ENCODE measurements at places on chromosomes 2 and 18.

- no peaks in the 10 kb centered on the region for H3K27me3 ChIP-seq
- H3K4me3 ChIP-seq = no peak overlapping the region
- H3K36me3 ChIP-seq = no peaks in the 10 kb centered on the region
- no peaks in the 10 kb centered on the region for H3K4me1 ChIP-seq
- DNase-seq = no peak
Measured at GRCh38 chr2:182345384-182345783, 81.5 kb downstream of the PDE1A start.

- no peaks in the 10 kb centered on the region for H3K27me3 ChIP-seq
- DNase-seq = no peak
Measured at GRCh38 chr2:6896930-6897759, 19.6 kb downstream of the RSAD2 start.

GRCh38 chr18:48879008-48879431 is 71.7 kb downstream of the SMAD7 start:
- no peak for DNase-seq
- no peaks in the 10 kb centered on the region for H3K27me3 ChIP-seq
- H3K36me3 ChIP-seq = no peaks in the 10 kb centered on the region
- H3K4me3 ChIP-seq = no peak overlapping the region

DNA sequence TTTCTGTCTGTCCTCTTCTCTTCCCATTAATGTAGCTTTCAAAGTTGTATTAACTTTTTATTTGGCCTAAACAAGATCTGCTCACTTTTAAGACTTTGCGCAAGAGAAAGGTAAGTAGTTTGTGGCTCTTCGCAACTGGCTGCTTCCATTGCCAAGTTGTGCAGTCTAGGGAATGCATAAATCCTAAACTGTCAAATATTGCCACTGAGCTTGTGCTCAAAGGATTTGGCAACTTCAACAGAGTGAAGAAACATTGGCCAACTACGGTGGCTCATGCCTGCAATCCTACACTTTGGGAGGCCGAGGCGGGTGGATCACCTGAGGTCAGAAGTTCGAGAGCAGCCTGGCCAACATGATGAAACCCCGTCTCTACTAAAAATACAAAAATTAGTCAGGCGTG is 826.4 kb downstream of the EPHA4 start:
- H3K27me3 ChIP-seq = no peaks in the 10 kb centered on the region
- no peak overlapping the region for H3K27ac ChIP-seq
- no peak for DNase-seq

DNA sequence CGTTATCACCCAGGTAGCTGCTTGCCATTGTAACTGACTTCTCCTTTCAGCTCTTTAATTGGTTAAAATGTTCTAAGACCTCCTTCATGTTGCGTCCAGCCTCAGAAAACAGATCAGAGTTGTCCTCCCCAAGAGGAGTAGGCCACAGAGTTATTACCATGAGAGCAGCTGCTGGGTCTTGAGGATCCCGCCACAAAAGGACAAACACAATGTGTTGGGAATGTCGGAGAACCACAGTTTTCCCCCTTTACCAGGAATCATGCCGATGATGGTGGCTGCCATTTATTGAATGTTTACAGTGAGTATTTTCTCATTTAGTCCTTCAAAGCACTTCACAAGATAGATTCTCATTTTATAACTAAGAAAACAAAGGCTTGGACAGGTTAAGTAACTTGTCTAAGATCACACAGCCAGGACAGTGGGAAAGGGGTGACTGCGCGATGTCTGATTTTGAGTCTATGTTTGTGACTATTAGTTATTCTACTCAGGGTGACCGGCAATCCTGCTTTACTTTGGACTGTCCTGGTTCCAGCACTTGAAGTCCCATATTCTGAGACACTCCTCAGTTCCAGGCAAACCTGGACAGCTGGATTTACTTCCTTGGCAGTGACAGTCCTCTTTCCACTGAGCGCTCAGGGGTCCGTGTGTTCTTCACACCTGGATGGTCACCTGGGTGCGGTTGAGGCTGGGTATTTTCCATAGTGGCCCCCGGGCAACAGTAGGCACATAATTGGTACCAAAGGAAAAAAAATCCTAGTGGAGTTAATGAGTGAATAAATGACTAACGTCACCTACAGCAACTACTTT is 93.6 kb downstream of the LIPG start:
- no peaks in the 10 kb centered on the region for H3K4me1 ChIP-seq

- H3K27ac ChIP-seq = no peak overlapping the region
- DNase-seq = no peak
- H3K4me3 ChIP-seq = no peak overlapping the region
- H3K4me1 ChIP-seq = no peaks in the 10 kb centered on the region
Measured at GRCh38 chr2:232085826-232086425, 124.4 kb downstream of the DIS3L2 start.

DNA sequence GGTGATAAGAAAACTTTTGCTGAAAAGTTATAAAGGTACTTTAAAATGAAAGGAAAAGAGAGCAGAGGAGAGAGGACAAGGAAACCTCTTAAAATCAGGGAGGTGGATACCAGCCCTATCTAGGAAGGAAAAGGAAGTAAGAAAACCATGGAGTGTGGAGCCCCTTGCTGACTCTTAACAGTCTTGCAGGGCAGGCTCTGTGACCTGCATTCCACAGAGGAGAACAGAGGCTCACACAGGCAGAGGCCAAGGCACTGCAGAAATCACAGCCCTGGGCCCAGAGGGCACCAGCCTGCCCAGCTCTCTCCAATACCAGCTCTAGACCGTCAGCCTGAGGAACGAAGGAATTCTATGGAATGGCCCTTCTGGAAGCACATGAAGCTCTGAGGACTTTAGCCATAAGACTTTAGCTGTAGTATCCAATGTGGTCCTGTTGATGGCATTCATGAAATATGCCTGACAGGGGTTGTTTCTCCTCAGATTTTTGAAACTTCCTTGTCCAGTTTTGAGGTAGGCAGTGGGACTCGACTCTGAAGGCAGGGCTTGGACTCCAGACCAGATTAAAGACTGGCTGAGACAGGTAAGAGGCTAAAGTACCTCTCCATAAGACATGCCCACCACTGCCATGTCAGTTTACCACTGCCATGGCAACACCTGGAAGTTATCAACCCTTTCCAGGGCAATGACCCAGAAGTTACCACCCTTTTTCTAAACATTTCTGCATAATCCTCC is 216.3 kb downstream of the ANAPC1 start:
- no peaks in the 10 kb centered on the region for H3K27me3 ChIP-seq
- H3K4me3 ChIP-seq = no peak overlapping the region
- no peak overlapping the region for H3K27ac ChIP-seq
- H3K4me1 ChIP-seq = no peaks in the 10 kb centered on the region
- DNase-seq = no peak
- no peaks in the 10 kb centered on the region for H3K36me3 ChIP-seq

GRCh38 chr2:160868891-160869290 is 291.3 kb upstream of the TANK start:
- no peak overlapping the region for H3K4me3 ChIP-seq
- no peak overlapping the region for H3K27ac ChIP-seq
- no peaks in the 10 kb centered on the region for H3K36me3 ChIP-seq
- H3K27me3 ChIP-seq = no peaks in the 10 kb centered on the region
- no peaks in the 10 kb centered on the region for H3K4me1 ChIP-seq

DNA sequence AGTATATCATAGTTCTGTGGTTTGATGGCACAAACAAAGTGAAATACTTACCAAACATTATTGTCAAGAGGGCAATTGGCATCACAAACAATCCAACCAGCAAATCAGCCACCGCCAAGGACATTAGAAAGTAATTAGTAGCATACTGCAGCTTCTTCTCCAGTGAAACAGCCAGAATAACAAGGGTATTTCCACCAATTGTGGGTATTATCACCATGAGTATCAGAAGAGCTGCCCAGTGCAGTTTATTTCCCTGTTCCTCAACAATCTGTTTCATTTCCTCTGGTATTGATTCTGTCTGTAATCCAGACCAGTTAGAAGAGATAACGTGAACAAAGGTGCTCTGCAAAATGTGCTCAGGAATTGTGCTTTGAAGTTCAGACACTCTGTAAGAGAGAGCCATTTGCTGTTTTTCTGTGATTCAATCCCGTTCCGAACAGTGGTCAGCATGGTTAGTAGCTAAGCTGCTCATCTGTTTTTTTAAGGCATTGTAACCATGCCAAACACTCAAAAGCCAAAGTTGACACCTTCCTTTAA is 1.4 kb downstream of the HTR2B start:
- no peaks in the 10 kb centered on the region for H3K36me3 ChIP-seq
- no peak for DNase-seq
- H3K27ac ChIP-seq = no peak overlapping the region
- no peaks in the 10 kb centered on the region for H3K27me3 ChIP-seq
- H3K4me3 ChIP-seq = no peak overlapping the region

- no peak for DNase-seq
- no peak overlapping the region for H3K27ac ChIP-seq
- H3K27me3 ChIP-seq = no peaks in the 10 kb centered on the region
- no peaks in the 10 kb centered on the region for H3K4me1 ChIP-seq
Measured at GRCh38 chr18:74064510-74064909, 83.1 kb downstream of the FBXO15 start.

DNA sequence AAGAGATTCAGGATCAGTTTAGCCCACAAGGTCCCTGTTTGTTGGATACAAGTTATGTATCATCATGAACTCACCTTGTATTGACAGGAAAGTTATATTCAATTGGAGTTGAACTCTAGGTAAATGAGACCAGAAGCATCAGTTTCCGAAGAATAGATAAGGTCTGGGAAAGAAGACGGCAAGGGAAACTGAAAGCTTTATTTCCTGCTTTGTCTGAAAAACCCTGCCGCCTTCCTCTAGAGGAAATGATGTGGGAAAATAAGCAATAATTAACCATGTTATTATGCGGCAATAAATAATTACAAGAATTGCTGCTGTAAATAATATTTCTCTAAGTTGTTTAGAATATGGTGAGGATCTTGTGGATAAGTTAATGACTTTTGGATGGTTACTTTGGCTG is 32.0 kb downstream of the LPIN1 start:
- H3K27me3 ChIP-seq = no peaks in the 10 kb centered on the region
- no peak for DNase-seq
- no peak overlapping the region for H3K27ac ChIP-seq
- H3K4me3 ChIP-seq = no peak overlapping the region
- peaks cover 3% of the 10 kb centered on the region for H3K36me3 ChIP-seq

DNA sequence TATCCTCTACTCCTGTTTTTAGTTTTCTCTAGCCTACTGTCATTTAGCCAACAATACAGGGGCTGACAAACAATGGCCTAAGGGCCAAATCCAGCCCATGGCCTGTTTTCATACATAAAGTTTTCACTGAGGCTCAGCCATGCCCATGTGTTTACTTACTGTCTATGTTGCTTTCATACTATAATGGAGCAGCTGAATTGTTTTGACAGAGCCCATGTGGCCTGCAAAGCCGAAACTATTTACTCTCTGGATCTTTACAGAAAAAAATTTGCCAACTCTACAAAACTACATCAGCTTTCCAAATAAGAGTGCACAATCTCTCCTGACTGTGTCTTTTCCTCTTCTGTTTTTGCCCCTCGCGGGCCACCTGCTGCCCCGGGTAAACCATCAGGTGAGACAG is 24.0 kb downstream of the LGALSL start:
- H3K27ac ChIP-seq = no peak overlapping the region
- DNase-seq = no peak
- no peaks in the 10 kb centered on the region for H3K27me3 ChIP-seq
- H3K36me3 ChIP-seq = no peaks in the 10 kb centered on the region

GRCh38 chr18:10232062-10232461 is 222.4 kb upstream of the APCDD1 start:
- no peak overlapping the region for H3K27ac ChIP-seq
- H3K36me3 ChIP-seq = no peaks in the 10 kb centered on the region
- no peak for DNase-seq
- H3K27me3 ChIP-seq = no peaks in the 10 kb centered on the region
- no peak overlapping the region for H3K4me3 ChIP-seq

- peaks cover 7% of the 10 kb centered on the region for H3K4me1 ChIP-seq
- no peak overlapping the region for H3K4me3 ChIP-seq
- no peaks in the 10 kb centered on the region for H3K36me3 ChIP-seq
- H3K27me3 ChIP-seq = no peaks in the 10 kb centered on the region
- no peak overlapping the region for H3K27ac ChIP-seq
Measured at GRCh38 chr2:85774126-85774978, 20.6 kb downstream of the ATOH8 start.

DNA sequence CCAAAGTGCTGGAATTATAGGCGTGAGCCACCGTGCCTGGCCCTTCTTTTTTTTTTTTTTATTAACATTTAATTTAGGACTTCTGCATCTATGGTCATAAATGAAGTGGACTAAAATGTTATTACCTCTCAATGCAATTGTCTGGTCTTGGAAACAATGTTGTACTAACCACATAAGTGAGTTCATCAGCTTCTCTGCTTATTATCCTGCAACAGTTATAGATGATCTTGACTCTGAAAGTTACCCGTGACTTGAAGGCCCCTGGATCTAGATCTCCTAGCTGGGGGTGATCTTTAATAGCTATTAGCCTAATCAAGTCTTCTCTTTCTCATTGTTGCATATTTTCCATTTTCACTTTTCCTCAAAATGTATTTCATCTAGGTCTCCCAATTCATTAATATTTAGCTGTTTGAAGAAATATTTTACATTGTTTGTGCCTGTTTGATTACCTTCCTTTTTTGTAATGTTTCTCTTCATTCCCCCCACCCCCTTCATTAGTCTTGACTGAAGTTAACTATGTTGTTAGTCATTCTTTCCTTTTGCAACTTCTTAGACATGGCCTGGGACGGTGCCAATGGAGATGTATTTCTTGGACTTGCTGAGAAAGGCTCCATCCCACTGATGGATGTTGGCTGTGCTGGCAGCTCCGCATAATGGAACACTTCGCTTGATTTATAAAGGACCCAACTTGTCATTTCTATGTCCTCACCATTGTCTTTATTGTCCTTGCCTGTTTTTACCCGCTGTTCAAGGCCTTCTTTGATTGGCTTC is 141.6 kb upstream of the RIOK3 start:
- no peaks in the 10 kb centered on the region for H3K36me3 ChIP-seq
- H3K4me1 ChIP-seq = peaks cover 3% of the 10 kb centered on the region
- H3K27me3 ChIP-seq = no peaks in the 10 kb centered on the region
- no peak overlapping the region for H3K27ac ChIP-seq

DNA sequence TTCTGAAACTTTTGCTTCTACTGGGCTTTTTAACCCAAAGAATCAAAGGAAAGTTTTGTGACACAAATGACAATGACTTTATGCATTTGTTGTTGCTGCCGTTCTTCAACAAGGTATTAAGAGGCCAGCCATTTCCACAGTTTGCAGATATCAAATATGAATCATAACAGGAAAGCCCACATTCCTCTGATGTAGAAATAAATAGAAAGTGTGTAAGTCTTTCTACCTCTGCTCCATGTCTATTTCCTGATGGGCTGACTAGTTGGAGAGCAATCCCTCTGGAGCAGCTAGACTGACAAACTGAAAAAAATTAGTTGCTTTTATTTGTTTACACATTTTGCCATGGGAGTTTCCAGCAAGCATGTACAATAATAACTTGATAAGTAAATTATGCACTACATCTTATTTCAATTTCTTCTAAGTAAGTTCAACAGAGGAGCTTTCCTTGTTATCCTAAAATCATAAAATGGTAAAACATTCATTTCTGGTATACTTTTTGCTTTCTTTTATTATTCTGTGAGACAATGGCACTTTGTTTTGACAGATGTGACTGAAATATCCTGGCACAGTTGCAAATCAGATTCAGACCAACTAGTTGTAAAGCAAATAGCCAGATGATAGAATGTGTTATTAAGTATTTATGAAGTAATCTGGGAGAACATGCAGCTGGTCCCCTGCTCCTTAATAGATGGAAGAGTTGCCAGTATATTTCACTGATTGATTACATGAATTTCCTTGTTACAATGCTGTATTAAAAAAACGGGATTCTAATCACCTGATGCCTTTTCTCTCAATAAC is 266.7 kb downstream of the METTL4 start:
- no peaks in the 10 kb centered on the region for H3K27me3 ChIP-seq
- no peak overlapping the region for H3K27ac ChIP-seq

GRCh38 chr2:28413152-28413898 is 20.7 kb downstream of the FOSL2 start:
- peaks cover 6% of the 10 kb centered on the region for H3K4me1 ChIP-seq
- H3K36me3 ChIP-seq = no peaks in the 10 kb centered on the region
- H3K27me3 ChIP-seq = no peaks in the 10 kb centered on the region
- no peak overlapping the region for H3K27ac ChIP-seq
- no peak for DNase-seq

All from iPS DF 6.9 (cell line).